ENCODE measurements at places on chromosomes 5 and 9. TPM values are rescaled to one million over a fixed set of nuclear protein-coding genes. Genes with fewer than 3 reads are reported as not detected.

Gene PPP2R2B
- 1.3 TPM for total RNA-seq

Gene CAVIN4
- 38.0 TPM for total RNA-seq

Gene FOXI1
- total RNA-seq: not detected

Gene MELK
- total RNA-seq: 1.1 TPM

Gene CSF2
- not detected for total RNA-seq

Gene ADAMTS16
- total RNA-seq: not detected

Gene AGXT2
- total RNA-seq: not detected

Gene PCDHGA9
- total RNA-seq: 3.6 TPM

Gene AK8
- total RNA-seq: 0.18 TPM

Gene F2RL1
- total RNA-seq: 3.9 TPM

Gene EDIL3
- total RNA-seq: 3.1 TPM

Gene SPRY4
- 30.6 TPM for total RNA-seq

Gene PAX5
- total RNA-seq: 0.10 TPM
